Psoas muscle (tissue), 8 donors: ENCODE measurements at places on chromosomes 5 and 9. TPM values are rescaled to one million over a fixed set of nuclear protein-coding genes. Genes with fewer than 3 reads are reported as not detected.

Gene SV2C
- not detected for total RNA-seq

Gene BRD9
- total RNA-seq: 28.0 TPM

Gene CERCAM
- 6.5 TPM for total RNA-seq

Gene IRX2
- total RNA-seq: not detected

Gene IFNA2
- not detected for total RNA-seq

Gene AIF1L
- 3.7 TPM for total RNA-seq
